Activated naive CD8-positive, alpha-beta T cell treated with anti-CD3 and anti-CD28 coated beads, Interleukin-2, amount 50 U/mL, for 24 hours (primary cell): ENCODE measurements at places on chromosomes 2 and 18.
A peak's percentile ranks its signal among the peaks of the same experiment; 100 is the strongest.

- H3K27me3 ChIP-seq, result no peaks in the 10 kb centered on the region
Measured at GRCh38 chr18:42412281-42412680, 457.2 kb downstream of the PIK3C3 start.

DNA sequence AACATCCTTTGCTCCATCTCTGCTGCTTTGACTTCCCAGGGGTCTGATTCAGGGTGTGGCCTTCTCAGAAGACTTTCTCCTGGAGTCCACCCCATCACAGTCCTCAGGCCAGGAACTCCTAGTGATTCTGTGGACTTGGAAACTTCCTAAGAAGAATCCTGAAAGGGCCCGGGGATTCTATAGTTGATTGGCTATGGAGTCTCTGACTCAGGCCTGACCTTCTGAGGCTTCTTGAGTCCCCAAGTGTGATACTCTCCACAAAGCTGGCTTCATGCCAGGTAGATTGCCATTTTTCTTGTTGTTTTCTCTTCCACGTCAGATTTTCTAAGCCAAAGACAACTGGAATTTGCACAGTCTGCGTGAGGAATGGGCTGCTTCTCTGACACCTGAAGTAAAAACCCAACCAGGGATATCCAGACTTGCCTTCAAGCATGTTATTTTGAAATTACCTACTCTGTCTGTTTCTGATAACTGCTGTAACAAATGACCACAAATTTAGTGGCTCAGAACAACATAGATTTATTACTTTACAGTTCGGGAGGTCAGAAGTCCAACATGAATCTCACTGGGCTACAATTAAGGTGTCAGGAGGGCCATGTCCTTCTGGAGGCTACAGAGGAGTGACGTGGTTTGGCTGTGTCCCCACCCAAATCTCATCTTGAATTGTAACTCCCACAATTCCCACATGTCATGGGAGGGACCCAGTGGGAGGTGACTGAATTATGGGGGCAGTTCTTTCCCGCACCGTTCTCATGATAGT lies 69.3 kb downstream of the ALPK2 start:
- H3K27me3 ChIP-seq, result no peaks in the 10 kb centered on the region
- H3K27ac ChIP-seq, result peak overlapping the region; percentile 40
- H3K4me3 ChIP-seq, result no peak overlapping the region
- DNase-seq, result no peak
- peaks cover 8% of the 10 kb centered on the region for H3K36me3 ChIP-seq

DNA sequence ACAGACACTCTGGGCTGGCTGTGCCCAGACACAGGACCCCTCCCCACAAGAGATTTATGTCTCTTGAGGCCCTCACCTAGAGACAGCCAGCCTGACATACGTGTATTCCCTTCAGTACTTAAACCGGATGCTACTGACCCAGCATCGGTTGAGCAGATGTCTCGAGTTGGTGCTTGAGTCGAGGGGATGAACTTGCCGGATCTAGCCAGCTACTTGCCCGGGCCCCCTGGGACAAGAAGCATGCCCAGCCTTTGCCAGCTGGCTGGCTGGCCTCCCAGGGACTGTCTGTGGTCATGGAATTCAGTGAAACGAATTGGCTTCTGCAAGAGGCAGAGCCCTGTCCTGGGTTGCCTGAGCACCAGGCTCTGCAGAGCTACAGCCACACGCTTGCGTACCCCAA lies 36.0 kb downstream of the DNMT3A start:
- DNase-seq, result no peak
- peaks cover 95% of the 10 kb centered on the region for H3K4me1 ChIP-seq
- H3K36me3 ChIP-seq, result peaks cover 60% of the 10 kb centered on the region
- H3K27me3 ChIP-seq, result no peaks in the 10 kb centered on the region
- no peak overlapping the region for H3K4me3 ChIP-seq
- H3K27ac ChIP-seq, result no peak overlapping the region

GRCh38 chr18:61681065-61681464 lies 211.7 kb downstream of the RNF152 start:
- H3K27me3 ChIP-seq, result peaks cover 5% of the 10 kb centered on the region
- no peak for DNase-seq
- peaks cover 3% of the 10 kb centered on the region for H3K36me3 ChIP-seq
- H3K27ac ChIP-seq, result no peak overlapping the region
- no peaks in the 10 kb centered on the region for H3K4me1 ChIP-seq
- no peak overlapping the region for H3K4me3 ChIP-seq

- peaks cover 4% of the 10 kb centered on the region for H3K4me1 ChIP-seq
- no peaks in the 10 kb centered on the region for H3K27me3 ChIP-seq
- no peak overlapping the region for H3K4me3 ChIP-seq
- H3K27ac ChIP-seq, result no peak overlapping the region
- H3K36me3 ChIP-seq, result no peaks in the 10 kb centered on the region
Measured at GRCh38 chr2:219118504-219118903, 42.1 kb downstream of the NHEJ1 start.
